Activated CD4-positive, CD25-positive, alpha-beta regulatory T cell treated with anti-CD3 and anti-CD28 coated beads, Interleukin-2, amount 50 U/mL, for 24 hours (primary cell): ENCODE measurements at places on chromosomes 2 and 18.

DNA sequence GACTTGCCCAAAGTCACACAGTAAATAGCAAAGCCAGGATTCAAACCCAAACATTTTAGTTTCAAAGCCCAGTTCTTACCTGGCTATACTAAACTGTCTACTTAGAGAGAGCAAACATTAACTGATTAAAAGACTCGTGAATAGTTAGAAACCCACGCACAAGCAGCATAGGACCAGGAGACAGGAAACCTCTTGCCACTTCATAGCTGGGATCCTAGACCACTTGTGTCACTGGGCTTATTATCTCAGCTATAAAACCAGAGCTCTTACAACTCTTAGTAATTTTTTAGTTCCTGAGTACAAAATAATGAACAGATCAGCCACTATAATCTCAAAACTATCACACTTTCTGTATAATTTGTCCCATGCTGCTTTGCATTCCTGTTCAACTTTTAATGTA, 2.4 kb upstream of the AAK1 start:
- ATAC-seq = no peak

DNA sequence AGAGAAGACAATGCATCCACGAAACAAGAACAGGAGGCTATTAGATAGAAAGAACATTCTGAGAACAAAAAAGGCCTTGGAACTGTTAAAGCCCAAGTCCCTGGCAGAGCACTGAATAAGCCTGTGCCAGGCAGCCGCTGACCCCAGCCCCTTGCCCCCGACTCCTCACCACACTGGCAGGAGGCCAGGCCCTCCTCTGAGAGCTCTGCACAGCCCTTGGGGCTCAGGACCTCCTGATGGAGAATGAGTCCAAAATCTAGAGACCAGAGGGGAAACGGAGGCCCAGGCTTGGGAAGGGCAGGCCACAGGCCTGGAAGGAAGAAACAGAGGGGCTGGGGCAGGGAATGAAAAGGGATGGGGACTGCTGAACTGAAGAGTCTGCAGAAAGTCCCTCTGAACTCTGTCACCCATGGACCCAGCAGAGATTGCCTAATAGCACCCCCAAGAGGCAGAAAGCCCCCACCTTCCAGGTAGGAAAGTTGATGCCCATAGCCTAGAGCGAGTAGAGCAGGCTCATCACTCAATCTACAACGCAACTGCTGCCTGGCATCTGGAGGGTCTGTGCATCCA, 18.3 kb upstream of the TNS1 start:
- ATAC-seq = no peak

- ATAC-seq = no peak
These were observed 84.8 kb upstream of the ASB18 start for GRCh38 chr2:236348976-236349375.

DNA sequence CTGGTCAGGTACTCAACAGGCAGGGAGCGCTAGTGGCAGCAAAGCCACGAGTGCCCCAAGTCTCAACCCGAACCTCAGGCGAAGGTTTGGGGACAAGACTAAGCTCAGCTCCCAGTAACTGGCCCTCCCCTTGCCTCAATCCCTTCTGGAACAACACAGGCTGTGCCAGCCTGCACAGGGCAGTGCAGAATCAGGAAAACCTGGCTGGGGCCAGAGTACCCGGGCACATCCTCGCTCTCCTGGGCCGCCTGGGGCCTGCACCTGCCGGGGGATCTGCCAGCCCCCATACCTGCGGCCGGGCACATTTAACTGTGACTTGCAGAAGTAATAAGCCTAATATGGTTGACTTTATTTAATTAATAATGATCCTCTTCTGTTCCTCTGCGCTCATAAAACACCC, 60.6 kb downstream of the GBX2 start:
- ATAC-seq = no peak

DNA sequence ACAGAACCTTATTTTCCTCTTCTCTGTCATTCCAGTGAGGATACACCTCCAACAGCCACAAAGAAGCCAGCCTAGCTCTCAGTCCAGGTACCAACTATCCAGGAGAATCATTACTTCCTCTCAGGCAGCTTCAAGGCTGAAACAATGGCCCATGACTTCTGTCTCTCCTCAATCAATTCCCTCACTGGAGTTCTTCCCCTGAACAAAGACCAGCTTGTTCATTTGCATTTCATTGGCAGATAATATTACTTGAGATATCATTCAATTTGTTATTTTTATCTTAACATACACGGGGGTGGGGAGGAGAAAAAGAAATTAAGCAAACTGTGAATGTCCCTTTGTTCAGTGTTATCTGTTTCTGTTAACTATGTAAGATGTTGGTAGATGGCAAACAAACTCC, 44.0 kb downstream of the CCDC141 start:
- no peak for ATAC-seq

GRCh38 chr18:68937029-68937599, 139.2 kb downstream of the CCDC102B start:
- ATAC-seq = no peak

DNA sequence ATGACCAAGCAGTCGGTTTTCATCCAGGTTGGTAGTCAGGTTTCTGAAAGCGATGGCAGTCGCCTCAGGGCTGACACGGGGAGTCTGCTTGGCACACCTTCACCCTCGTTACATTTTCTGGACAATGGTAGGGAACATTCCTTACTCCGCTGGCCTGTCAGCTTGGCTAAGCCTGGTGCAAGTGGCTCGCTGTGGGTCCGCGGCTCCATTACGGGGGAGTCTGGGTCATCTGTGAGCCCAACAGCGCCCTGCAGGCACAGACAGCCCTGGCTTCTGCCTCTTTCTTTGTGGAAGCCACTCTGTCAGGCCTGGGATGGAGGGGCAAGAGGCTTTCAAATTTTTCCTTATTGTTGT, 95.6 kb downstream of the HDAC4 start:
- no peak for ATAC-seq
